ENCODE measurements at places on chromosomes 3 and 15. TPM values are rescaled to one million over a fixed set of nuclear protein-coding genes. Genes with fewer than 3 reads are reported as not detected.

Gene DNAJB8
- not detected for total RNA-seq

Gene TTLL3
- 10.2 TPM for total RNA-seq

Gene TMEM212
- not detected for total RNA-seq

GRCh38 chr3:12926660-12927059, 85.3 kb upstream of the RPL32 start:
- DNase-seq: peak; percentile 56

- no peak for DNase-seq
Observed at GRCh38 chr15:55003965-55004873, 192.5 kb downstream of the RSL24D1 start.

DNA sequence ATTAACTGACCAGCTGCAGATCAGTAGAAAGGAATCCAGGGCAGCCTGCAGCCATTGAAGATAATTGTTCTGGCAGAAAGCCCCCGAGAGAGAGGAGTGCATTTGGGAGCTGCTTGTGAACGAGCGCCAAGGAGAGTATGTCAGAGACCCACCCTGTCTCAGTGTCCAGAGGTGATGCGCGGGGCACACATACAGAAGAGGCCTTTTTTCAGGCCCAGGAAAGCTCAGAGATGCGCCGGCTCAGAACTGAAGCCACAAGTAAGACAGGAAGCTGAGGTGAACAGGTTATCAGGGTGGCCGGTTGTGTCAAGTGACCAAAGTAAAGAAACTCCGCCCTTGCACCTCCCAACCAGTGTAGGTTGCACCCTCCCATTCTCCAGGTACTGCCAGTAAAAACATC, 59.8 kb upstream of the HEG1 start:
- peak; percentile 26 for DNase-seq

DNA sequence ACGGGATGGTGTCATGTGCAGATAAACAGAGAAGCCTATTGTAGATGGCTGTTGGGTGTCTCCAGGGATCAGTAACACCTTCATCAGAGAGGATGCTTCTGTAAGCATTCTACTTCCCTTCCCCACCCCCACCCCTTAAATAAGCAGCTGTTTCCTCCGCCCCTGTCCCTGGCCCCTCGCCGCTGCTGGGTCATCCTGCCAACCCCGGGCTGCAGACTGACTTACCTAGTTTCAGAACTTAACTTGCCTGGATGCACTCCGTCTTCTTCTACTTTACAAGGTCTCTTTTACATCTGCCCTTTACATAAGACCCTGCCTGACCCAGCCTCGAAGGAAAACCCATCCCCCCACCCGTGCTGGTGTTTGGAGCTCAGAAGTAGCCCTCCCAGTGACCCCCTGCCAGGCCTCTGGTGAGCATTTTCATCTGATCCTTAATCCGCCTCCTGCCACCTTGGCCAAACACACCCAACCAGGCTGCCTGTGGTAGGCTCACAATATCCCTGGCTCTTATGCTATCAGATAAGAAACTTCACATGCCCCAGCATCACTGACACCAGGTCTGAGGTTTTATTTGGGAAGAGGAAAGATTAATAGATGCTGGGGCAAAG, 103.0 kb upstream of the HES1 start:
- DNase-seq: no peak

DNA sequence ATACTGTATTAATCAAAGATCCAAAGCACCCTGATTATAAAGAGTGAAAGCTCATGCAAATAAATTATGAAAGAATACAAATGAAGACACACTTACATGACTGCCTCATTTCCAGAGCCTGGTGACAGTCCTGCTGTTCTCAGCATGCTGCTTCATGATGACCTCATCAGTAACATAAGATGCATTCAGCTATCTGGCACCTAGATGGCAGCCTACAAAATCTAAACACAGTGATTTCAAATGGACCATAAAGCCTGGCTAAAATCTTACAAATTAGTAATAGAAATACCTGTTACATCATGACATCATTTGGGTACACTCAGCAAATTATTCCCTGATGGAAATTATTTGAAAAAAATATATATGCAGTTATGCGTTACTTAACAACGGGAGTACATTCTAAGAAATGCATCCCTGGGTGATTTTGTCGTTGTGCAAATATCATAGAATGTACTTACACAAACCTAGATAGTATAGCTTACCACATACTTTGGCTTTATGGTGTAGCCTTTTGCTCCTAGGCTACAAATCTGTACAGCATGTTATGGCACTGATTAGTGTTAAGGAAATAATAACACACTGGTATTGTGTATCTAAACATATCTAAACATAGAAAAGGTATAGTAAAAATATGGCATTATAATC, 207.2 kb downstream of the EPHA3 start:
- no peak for DNase-seq

DNA sequence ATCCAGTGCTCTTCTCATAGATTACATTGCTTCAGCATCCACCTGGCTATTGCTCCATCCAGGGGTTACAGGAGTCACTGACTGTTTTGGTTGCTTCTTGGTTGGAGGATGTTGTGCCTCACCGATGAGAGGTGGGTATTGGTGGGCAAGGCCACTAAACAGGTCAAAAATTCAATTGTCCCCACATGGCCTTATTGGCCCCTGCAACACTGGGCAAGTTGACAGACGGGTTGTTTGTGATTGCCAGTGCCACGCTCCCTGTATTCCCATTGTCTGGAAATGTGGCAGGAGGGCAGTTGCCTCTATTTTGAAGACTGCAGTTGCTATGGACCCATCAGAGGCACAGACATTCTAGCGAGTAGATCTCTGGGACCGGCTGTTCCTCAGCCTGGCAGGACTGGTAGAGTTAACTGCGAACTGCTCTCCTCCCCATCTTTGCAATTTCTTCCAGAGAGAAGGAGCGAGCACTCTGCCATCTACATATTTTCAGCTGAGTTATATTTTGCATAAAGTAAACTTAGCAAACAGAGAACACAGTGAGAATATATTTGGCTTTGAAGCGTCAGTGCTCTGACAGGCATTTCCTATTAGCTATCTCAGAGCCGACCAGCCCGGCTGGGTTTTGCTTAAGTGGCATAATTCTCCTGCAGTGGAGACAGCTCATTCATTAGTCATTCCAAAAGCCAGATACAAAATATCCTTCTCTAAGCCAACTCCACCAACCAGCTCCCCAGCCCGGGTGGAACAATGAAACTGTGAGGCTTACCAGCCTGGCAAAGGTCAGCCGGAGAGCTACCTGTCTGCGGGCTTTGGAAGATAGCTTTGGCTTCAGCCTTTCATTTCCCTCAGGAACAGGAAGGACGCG, 26.0 kb upstream of the MAGEF1 start:
- DNase-seq: no peak

GRCh38 chr15:89186803-89187202, 34.6 kb downstream of the RLBP1 start:
- DNase-seq: no peak

DNA sequence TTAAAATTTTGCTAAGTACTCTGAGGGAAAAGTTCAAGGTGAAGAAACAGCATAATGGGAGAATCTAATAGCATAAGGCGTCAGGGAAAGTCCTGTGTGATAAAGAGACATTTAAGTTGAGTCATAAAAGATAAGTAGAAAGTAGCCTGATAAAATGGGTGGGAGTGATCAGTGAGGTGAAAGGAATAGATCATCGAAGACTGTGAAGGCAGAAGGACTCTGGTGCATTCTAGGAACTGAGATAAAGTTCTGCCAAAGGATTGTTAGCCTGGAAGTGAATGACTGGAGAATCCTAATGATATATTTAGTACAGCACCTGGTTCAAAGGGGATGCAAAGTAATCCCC, 149.9 kb downstream of the CFAP20DC start:
- DNase-seq: no peak

GRCh38 chr3:194696702-194697101, 11.0 kb downstream of the FAM43A start:
- DNase-seq: no peak

- no peak for DNase-seq
Observed at GRCh38 chr3:161149529-161149928, 44.4 kb upstream of the B3GALNT1 start.

GRCh38 chr3:188964957-188965356, 206.8 kb upstream of the TPRG1 start:
- DNase-seq: no peak
